ENCODE measurements at places on chromosomes 7 and 10.

- DNase-seq, result no peak
Observed at GRCh38 chr10:109851616-109852474, 71.5 kb downstream of the XPNPEP1 start.

GRCh38 chr10:101043363-101043707, 12.3 kb downstream of the SFXN3 start:
- no peak for DNase-seq

- DNase-seq, result no peak
Observed at GRCh38 chr10:112716076-112716475, 234.0 kb upstream of the TCF7L2 start.

DNA sequence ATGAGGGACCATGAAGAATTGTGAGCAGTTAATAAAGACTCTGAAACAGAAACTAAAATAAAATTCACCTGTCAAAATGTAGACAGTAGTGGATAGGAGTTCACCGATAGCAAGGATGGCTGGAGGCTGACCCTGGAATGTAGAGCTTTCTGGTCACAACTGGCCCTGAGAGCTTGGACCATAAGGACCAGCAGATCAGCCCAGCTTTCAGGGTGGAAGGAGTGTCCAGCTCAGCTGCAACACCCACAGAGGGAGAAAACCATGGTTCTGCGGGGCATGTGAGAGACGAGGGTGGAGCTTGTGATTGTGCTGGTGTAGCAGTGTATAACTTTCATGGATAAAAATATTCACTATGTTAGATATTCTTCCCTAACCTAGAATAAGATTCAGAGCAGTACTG, 199.9 kb downstream of the KCND2 start:
- no peak for DNase-seq

GRCh38 chr10:25026463-25026862, 10.1 kb downstream of the THNSL1 start:
- DNase-seq, result no peak
